ENCODE measurements at places on chromosomes 1 and 21.
A peak's percentile ranks its signal among the peaks of the same experiment; 100 is the strongest.

- no peak for DNase-seq
Measured at GRCh38 chr1:224859651-224860050, 69.8 kb upstream of the DNAH14 start.

DNA sequence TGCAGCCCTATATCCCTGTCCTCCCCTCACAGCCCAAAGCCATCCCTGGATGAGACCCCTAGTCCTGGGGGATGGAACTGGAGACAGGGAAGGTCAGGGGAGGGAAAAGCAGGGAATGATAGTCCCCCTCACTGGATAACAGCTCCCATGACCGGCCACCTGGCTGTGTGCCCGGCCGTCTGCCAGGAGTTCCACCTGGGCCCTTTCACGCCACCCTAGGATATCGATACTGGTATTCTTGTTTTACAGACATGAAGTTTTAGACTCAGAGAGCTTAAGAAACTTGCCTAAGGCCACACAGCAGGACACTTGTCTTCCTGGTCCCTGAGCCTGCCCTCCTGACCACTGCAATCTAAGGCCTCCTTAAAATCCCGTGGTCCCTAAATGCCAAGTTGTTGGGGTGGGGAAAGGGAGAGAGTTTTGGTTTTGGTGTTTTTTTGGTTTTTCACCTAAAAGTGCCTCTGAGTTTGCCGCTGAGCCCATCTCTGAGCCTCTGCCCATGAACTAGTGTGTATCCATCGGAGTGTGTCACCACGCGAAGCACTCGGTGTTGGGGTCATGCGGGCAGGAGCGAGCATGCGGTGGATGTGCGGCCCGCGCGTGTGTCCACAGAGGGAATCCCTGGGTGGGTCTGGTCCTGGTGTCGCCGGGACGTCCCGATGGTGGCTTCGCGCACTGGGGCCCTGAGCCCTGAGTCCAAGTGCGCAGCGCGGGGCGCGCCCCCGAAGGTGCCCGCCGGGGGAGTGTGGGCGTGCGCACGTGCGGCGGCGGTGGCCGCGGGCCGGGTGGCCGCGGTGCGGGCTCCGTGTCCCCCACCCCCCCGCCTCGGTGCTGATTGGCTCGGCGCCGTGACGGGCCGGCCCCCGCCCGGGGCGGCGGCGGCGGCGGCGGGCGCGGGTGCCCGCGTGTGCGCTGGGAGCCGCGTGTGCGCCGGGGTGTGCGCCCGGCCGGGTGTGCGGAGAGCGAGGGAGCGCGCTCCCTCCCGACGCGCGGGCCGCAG, at the start of gene EPHA8:
Gene EPHA8 (plus strand): TSS at position 906 of the 1,000 bp plus-strand sequence. CDS start 147 bp downstream, outside the sequence.
- DNase-seq: no peak

DNA sequence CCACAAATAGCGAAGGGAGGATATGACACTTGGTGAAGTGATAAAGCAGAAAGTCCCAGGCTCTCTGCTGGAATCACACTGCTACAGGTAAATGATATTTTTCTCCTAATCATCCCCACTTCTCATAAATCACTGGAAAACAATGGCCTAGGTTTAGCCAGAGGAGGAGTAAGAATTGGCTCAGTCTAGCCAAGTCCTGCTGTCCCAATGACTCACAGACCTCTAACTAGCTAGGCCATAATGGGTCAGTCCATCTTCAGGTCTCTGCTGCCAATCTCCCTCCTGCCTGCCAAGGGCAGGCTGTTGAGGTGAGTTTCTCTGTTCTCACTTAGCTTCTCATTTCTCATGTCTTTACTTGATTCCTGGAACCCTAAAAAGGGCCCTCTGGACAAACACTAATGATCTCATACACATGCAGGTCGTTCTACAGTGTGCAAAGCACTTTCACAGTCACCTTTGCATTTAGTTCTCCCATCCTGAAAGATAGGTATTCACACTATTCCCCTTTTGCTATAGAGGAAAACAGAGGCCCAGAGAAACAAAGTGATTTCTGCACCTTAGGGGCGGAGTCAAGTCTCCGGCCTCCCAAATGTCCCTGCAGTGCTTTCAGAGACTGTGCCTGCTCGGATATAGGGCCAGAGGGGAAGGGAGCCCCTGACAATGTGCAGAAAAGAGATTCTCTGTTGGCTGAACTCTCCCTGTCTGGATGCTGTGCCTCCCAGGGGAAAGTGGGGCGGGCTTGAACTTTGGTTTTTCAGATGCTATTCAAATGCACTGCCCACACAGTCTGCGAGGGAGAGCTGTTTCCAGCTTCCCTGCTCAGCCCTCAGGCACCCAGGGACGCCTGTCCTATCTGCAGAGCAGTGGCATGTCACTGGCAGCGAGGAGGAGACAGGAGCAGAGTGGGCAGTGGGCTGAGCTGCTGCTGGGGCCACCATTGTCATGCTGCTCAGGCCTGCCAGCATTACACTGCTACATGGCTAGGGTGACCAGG, 3.9 kb upstream of the CDK18 start:
- DNase-seq: no peak

- no peak for DNase-seq
Measured at GRCh38 chr1:180927841-180928240, 15.1 kb downstream of the KIAA1614 start.

DNA sequence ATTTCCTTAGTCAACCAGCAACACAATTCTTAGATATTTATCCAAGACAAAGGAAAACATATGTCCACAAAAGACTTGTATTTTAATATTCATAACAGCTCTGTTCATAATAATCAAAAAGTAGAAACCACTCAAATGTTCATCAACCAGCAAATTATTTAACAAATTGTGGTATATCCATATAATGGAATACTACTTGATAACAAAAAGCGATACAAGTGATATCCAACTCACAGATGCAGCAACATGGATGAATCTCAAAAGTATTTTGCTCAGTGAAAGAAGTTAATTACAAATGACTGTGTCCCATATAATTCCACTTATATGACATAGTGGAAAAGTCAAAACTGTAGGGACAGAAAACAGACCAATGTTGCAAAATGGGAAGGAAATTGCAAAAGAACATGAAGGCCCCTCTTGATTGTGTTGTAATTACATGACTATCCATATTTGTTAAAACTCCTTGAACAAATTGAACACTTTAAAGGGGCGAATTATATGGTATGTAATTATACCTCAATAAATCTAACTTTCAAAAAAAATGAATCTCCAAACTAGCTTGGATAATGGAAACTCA, 116.9 kb downstream of the EDEM3 start:
- DNase-seq: no peak

DNA sequence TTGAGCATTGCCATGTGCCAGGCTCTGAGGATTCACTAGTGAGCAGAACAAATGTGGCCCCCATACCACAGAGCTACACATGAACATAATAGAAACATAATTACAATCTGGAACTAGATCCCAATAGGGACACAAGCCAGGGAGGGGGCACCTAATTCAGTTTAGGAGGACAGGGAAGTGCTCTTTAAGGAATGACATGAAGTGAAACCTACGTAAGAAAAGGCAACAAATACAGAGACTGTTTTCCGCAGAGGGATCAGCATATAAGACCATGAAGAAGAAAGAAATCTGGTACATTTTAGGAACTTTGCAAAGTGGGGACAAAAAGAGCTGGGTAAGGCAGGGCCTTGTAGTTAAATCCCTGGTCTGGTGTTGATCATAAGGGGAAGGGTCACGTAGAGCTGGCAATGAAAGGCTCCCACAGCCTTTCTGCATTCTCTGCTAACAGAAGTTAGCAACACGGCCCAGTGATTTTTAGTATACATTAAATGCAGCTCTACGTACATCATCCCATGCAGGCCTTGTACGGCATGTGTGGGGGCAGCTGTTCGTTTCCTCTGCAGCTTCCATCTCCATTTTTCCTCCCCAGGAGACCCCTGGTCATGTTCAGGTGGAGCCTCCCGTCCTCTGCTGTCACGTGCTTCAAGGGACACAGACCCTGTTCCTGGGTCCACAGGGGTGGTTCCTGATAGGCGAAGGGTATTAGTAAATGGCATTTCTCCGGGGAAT, 26.8 kb upstream of the SLC30A1 start:
- no peak for DNase-seq

DNA sequence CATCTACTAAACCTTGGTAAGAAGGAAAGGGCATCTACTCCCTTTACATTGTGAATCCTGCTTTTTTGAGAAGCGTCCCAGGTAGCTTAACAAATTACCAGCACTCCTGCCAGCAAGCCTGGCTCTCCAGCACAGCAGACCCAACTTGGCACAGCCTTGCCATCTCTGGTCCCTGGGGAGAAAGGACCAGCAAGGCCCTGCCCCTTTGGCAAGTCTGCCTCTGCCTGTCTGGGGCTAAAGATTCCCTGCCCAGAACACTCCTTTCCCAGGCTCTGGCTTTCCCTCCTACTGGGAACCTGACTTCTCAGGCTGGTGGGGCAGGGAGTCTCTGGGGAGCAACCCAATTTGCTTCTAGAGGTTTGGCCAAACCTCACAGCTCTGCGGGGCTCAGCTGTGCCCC, 68.5 kb downstream of the ATP2B4 start:
- no peak for DNase-seq

DNA sequence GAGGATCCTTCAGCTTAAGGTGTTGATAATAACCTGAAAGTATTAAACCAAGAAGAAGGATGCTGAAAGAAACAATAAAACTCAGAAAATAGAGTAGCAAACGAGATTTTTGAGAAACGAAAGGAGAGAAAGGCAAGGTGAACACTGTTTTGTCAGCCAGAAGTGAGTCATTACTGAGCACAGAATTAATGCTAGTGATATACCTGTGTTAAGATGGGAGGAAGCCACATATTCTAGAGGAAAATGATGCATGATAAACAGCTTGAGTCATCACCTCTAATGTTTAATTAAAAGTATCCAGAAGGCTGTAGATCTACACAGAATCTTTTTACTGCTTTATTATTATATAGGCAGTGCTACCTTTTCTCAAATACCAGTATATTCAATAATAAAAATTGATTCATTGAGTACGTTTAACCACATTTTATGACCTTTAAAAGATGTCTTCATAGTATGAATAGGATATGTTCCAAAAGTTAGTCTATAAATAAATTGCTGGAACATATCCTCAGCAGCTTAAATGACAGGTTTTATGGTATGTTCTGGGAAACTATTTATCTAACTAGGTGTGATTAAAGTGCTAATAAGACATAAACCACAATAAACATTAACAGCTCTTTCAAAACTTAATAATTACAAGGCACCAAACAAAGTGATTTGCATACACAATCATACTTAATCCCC, 10.3 kb downstream of the SH3GLB1 start:
- peak; percentile 5 for DNase-seq

GRCh38 chr1:78649628-78650027, at the start of gene IFI44:
Gene IFI44, plus strand, starts transcription at chr1:78649831. Its CDS starts 365 bp downstream, at chr1:78650196.
- peak; percentile 79 for DNase-seq

DNA sequence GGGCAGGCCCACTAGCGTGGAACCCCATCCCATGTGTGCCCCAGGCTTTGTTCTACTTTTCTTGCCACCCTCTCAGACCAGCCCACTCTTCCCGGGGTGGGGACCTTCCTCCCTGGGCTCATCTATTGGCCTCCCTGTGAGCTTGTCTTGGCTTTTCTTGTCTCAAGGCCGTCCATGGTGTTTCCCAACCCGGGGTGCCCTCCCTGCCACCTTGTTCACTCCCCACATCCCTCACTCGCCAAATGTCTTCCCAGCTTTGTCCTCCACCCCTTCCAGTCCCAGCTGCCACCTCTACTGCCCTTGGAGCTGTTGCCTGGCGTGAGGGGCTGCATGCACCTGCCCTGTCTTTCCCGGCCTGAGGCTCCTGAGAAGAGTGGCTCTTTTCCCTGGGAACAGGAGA, 18.4 kb downstream of the LRRC71 start:
- no peak for DNase-seq

GRCh38 chr1:4724695-4725250, 70.4 kb downstream of the AJAP1 start:
- no peak for DNase-seq

- DNase-seq: no peak
Measured at GRCh38 chr1:37672136-37672870, 20.0 kb upstream of the CDCA8 start.

- DNase-seq: no peak
Measured at GRCh38 chr1:180976191-180976590, 46.5 kb downstream of the STX6 start.

GRCh38 chr1:172270605-172271004, 149.9 kb upstream of the C1orf105 start:
- no peak for DNase-seq

- no peak for DNase-seq
Measured at GRCh38 chr1:63381741-63382140, 14.3 kb downstream of the ALG6 start.

- no peak for DNase-seq
Measured at GRCh38 chr1:65605621-65606020, 185.2 kb downstream of the LEPR start.

DNA sequence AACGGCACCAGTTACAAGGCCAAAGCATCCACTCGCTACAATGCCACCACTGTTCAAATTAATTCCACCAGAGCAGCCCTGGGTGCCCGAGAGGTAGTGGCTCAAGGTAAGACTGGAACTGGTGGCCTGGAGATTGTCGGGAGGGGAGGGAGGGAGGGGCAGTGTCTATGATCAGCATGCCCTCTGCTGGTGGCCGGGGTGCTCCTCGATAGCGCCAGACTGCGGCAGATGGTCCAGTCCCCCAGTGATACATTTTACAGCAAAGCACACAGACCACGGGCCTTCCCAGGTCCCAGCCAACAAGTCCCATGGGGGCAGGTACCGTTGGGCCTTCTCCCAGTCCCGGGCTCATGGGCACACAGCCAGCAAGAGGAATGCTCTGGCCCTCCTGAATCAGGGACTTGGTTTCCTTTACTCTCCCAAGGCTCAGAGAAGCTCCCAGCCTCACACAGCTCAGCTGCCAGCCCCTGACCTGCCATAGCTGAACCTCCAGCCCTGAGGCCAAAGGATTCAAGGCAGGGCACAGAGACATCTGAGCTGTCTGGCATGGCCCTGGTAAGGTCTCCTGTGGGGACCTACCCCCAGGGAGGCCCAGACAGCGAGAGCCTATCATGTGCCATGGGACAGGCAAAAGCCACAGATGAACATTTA, 15.3 kb downstream of the ACOT7 start:
- DNase-seq: no peak

DNA sequence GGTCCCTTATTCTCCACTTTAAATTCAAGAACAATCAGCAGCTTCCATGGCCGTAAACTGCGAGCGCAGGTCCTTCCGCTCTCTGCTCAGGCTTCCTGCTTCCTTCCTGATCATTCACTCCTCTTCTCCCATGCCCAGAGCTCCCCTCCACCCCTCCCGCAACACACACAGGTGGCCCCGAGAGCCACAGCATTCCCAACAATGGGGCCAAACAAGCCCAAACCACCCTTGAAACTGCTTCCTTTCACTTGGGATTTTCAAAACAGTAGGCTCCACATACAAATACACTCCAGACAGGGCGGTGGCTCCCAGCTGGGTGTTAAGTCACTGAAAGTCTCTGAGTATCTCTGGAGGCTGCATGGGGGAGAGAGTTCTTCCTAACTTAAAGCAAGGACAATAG, 11.4 kb downstream of the FAM89A start:
- no peak for DNase-seq

GRCh38 chr1:226586650-226587422, 38.3 kb downstream of the STUM start:
- no peak for DNase-seq

- DNase-seq: no peak
Measured at GRCh38 chr21:44018127-44018526, 6.0 kb downstream of the TRAPPC10 start.
